ENCODE measurements at places on chromosomes 3 and 15.

GRCh38 chr3:140711390-140712035 lies 33.6 kb downstream of the TRIM42 start:
- no peak for DNase-seq

- DNase-seq, result no peak
Measured at GRCh38 chr3:72230774-72231379, 445.9 kb upstream of the PROK2 start.

GRCh38 chr15:39403640-39404117 lies 177.2 kb upstream of the THBS1 start:
- DNase-seq, result no peak

DNA sequence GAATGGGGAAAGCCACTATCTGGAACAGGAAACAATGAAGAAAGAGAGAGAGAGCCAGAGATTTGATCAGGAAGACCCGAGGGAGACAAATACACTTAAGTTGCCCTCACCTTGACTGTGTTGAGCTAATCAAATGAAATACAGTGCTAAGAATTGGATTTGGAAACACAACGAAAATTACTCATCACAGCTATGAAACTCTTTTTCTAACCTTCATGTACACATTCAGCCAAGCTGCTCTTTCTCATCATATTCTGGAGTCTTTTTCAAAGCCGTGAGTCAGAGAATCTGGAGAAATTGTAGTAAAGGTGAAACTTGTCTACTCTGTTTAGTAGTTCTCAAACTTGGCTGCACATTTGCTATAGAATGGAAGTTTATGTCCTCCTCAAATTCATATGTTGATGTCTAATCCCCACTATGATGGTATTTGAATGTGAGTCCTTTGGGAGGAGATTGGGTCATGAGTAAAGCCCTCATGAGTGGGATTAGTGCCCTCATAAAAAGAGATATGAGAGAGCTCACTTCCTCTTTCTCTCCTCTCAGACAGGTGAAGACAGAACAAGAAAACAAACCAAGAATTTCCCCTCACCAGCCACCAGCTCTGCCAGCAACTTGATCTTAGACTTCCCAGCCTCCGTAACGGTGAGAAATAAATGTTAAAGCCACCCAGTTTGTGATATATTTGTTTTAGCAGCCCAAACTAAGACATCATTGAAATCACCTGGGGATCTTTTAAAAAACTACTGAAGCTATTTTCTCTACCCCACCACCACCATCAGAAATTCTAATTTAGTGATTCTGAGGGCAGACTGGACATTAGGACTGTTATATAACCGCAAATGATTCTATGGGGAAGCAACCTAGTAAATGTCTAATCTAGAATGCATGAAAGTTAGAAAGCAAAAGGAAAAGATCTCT lies 143.6 kb upstream of the GRM7 start:
- DNase-seq, result no peak
